ENCODE measurements at places on chromosomes 7 and 10.

GRCh38 chr7:76383089-76383944 is 24.5 kb upstream of the YWHAG start:
- no peak for DNase-seq

GRCh38 chr7:2698581-2699288 is 10.7 kb downstream of the AMZ1 start:
- no peak for DNase-seq

GRCh38 chr10:21230219-21230618 is 295.3 kb downstream of the SKIDA1 start:
- DNase-seq, result no peak

DNA sequence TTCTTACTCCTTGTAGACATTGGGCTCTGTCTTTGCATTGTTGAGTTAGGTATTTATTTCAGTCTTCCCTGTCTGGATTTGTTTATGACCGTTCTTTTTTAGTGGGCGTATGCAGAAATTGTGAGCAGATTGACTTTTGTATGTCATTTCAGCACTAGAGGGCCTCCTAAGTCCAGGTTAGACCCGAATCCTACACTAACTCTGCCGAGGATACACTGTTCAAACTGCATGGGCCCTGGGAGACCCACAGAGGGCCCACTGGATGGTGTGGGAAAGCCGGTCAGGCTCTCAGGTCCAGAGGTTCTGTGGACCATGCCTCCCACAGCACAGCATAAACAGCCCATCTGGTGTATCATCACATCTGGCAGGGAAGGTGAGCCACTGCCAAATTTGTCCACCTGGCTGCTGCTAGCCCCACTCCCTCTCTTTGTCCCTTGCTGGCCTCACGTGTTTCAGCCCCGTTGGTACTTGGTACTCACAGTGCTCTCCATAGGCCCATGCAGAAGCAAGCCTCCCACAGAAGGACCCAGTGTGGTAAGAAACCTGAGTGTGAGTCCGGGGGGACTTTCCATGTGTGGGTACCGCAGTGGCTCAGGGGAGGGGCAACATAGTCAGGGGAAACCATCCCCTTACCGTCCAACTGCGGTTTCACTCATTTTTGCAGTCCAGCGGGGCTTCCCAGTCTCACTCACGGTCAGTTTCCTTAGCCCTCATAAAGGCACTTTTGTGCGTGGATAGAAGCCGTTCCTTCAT is 112.8 kb downstream of the APBB1IP start:
- no peak for DNase-seq

- no peak for DNase-seq
Measured at GRCh38 chr7:95715274-95715673, 57.1 kb upstream of the DYNC1I1 start.

DNA sequence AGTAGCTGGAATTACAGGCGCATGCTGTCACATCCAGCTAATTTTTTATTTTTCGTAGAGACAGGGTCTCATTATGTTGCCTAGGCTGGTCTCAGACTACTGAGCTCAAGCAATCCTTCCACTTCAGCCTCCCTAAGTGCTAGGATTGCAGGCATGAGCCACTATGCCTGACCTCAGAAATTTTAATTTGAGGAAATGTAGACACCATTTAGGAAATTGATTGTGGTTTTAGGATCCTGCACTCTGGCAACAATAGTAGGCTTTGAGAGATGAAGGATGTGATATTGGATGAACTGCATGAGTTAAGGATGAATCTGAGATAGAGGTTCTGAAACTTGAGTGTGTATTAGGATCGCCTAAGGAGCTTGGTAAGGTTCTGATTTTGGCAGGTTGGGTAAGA is 66.5 kb downstream of the PPP1R9A start:
- no peak for DNase-seq

DNA sequence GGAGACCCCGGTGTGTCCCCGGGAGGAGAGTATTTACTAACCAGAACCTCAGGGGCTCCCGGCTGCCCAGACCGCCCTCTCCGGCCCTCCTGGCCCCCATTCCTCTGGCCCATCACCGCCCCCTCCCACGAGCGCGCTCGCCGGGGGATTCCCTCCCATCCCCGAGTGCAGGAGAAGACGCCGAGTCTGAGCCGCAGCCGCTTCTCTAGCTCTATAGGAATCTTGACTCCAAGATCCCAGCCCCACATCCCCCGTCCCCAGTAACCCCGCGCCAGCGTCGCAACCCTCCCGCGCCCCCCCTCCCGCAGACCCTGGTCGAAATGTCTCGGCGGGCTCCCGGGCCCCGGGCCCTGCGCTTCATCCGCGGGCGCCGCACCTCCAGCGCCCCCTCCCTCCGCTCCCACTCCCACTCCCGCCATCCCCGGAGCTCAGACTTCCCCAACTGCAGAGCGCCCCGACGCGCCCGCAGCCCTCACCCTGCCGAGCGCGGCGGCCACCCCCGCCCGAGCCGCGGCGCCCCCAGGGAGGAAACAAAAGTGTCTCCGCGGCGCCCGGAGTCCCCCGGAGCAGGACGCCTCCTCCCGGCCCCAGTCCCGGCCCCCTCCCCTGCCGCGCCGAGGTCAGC is 541 bp downstream of the ELMO1 start:
- DNase-seq, result no peak

DNA sequence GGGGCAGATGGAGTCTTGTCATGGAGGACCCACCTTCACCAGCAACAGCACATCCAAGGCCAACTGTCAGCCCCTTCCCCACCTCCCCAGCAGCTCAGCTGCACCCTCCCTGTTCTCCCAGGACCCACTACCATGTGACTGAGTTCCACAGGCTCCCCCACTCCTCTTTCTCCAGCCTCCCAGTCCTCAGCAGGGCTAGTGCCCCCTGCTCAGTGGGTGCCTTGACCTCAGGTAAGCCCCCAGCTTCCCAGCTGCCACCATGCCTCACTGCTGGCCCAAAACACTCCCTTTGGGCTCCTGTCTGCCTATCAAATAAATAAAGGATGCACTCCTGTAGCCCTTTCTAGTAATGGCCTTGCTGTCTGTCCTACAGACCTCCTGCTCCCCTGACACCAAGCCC is 174.4 kb downstream of the SLIT1 start:
- DNase-seq, result no peak

- DNase-seq, result no peak
Measured at GRCh38 chr10:129637010-129637409, 170.0 kb downstream of the MGMT start.

DNA sequence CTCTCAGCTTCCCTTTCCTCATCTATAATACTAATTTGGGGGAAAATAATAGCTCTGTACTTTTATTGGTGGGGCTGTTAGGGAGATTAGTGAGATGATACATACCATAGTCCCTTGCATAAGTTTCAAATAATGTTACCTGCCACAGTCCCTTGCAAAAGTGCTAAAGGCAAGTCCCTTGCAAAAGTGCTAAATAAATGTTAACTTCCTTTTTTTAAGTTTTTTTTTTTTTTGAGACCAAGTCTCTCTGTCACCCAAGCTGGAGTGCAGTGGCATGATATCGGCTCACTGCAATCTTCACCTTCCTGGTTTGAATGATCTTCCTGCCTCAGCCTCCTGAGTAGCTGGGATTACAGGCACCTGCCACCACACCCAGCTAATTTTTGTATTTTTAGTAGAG is 43.4 kb upstream of the SRGN start:
- DNase-seq, result no peak

- DNase-seq, result no peak
Measured at GRCh38 chr7:42673951-42674350, 237.9 kb downstream of the C7orf25 start.

DNA sequence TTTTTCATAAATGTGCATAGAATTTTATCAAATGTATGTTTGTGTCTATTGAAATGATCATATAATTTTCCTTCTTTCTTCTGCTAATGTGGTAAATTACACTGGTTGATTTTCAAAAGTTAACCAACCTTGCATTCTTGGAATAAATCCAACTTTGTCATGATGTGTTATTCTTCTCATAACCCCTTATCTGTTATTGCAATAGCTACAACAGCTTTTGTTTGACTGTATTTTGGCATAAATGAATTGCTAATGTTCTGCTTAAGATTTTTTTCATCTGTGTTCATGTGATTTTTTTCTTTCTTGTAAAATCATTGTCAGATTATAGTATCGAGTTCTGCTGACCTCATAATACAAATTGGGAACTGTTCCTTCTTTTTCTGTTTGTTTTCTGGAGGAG is 17.6 kb downstream of the CDH23 start:
- no peak for DNase-seq

GRCh38 chr10:13526948-13527863 is 1.6 kb downstream of the BEND7 start:
- no peak for DNase-seq

- DNase-seq, result no peak
Measured at GRCh38 chr7:75608451-75609122, 116.5 kb downstream of the SPDYE5 start.

GRCh38 chr10:44640429-44640828 is 255.5 kb upstream of the CXCL12 start:
- no peak for DNase-seq

DNA sequence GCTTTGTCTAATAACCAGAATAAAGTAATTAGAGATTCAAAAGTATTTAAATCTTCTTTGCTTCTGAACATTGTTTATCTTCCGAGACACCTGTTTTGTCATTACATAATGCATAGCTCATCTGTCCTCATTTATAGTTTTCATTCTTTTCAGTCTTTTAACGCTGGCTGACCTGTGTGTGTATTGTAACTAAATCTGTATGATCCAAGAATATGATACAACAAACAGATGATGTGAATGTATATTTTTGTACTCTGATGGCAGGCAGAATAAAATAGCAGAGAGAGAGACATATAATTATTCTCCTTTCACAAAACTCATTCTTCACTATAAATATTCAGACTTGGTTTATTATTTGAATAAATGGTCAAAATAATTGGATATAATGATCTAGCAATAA is 80.6 kb downstream of the ORC5 start:
- DNase-seq, result no peak

GRCh38 chr10:6333973-6334372 is 131.2 kb downstream of the PFKFB3 start:
- DNase-seq, result no peak

GRCh38 chr7:112744818-112745217 is 45.4 kb downstream of the TMEM168 start:
- DNase-seq, result no peak

GRCh38 chr7:108605559-108606201 is 36.0 kb downstream of the DNAJB9 start:
- DNase-seq, result no peak

DNA sequence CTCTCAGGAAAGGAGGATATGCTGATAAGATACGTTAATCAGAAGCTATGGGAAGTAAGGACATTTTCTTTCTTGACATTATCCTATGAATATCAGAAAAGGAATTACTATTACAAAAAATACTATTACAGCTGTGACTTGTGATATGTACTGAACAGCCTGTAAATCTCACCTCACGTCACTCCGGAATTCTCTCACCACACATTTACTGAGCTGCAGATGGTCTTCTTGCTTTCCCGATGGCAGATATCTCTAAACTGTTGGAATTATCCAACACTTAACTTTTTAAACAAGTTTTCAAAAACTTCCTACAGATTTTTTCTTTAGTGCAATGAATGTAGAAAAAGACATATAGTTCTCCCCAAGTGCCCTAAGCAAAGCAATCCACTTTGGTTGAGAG is 313.4 kb downstream of the GPR37 start:
- DNase-seq, result no peak

- DNase-seq, result no peak
Measured at GRCh38 chr10:125123476-125124114, 36.8 kb downstream of the CTBP2 start.

GRCh38 chr7:21417647-21418046 is 10.2 kb upstream of the SP4 start:
- no peak for DNase-seq

GRCh38 chr7:55212176-55212575 is 153.0 kb upstream of the LANCL2 start:
- DNase-seq, result no peak

GRCh38 chr10:33303988-33304387 is 30.5 kb downstream of the NRP1 start:
- DNase-seq, result no peak

GRCh38 chr7:37531225-37531624 is 82.6 kb upstream of the ELMO1 start:
- DNase-seq, result no peak

DNA sequence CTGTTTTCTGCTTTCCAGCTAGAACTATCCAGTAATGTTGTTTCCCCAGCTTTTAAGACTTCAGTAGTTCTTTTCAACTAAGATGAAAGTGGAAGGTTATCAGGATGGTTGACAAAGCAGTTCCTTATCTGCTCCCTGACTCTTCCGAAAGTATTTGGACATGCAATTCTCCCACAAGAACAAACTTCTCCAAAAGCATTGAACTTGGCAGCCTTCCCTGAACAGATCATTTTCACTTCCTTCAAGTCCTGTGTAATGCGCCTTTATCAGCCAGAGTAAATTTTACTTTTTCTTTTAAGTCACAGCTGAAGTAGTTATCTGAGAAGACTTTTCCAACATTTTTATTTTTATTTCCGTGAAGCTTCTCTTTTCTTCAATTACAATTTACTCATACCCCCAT is 39.7 kb downstream of the CDC14C start:
- DNase-seq, result no peak

DNA sequence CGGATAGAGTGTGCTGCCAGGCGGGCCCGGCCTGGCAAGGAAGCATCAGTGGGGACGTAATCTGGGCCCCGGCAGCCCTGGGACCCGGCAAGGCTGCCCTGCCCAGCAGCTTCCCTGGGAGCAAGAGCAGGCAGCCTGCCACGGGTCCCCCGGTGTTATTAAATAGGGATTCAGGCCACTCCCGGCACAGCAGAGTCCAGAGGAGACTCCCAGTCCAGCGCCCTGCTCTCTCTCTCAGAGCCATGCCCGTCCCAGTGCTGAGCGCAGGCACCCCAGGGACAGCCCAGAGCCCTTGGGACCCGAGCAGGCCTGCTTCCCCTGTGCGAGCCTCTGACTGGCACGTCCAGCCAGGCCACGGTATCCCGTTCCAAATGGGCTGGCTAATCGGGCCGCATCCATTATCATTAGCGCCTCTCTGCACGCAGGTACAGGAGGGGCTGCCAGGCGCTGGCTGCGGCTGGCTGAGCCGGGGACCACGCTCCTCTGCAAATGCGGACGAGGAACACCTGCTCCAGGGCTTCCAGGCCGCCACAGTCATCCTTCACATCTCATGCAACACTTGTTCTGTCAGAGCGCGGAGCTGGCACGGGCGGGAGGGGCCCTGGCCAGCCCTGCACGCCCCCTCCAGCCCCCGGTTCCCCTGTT is 344.2 kb upstream of the MKI67 start:
- no peak for DNase-seq

- no peak for DNase-seq
Measured at GRCh38 chr7:107678110-107678753, 17.6 kb downstream of the SLC26A4 start.

GRCh38 chr10:27779462-27780015 is 33.9 kb upstream of the MKX start:
- no peak for DNase-seq

GRCh38 chr7:149196705-149197171 is 1.4 kb downstream of the ZNF282 start:
- no peak for DNase-seq

All from type B pancreatic cell (in vitro differentiated cells).